ENCODE measurements at places on chromosomes 11 and 22. TPM values are rescaled to one million over a fixed set of nuclear protein-coding genes. Genes with fewer than 3 reads are reported as not detected.

PLAAT3 gene
- 39.5 TPM for polyA plus RNA-seq

DNA sequence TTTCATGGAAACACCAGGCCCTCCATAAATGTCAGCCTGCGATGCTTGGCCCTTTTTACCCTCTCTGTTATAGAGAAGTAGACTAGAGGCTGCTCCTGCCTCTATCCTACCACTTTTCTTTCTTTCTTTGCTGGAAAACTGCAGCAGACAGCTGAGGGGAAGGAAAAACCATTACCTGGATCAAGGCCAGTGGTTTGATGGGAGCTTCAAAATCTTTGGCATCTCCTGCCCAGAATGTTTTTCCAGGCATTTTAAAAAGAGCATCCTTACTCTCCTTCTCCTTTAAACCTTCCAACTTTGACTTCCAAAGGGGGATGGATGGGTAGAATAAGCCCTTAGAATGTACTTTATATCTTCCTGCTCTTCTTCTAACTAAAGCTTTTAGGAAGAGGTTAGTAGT lies 44.9 kb downstream of the EXT2 start:
- no peak for DNase-seq

DNA sequence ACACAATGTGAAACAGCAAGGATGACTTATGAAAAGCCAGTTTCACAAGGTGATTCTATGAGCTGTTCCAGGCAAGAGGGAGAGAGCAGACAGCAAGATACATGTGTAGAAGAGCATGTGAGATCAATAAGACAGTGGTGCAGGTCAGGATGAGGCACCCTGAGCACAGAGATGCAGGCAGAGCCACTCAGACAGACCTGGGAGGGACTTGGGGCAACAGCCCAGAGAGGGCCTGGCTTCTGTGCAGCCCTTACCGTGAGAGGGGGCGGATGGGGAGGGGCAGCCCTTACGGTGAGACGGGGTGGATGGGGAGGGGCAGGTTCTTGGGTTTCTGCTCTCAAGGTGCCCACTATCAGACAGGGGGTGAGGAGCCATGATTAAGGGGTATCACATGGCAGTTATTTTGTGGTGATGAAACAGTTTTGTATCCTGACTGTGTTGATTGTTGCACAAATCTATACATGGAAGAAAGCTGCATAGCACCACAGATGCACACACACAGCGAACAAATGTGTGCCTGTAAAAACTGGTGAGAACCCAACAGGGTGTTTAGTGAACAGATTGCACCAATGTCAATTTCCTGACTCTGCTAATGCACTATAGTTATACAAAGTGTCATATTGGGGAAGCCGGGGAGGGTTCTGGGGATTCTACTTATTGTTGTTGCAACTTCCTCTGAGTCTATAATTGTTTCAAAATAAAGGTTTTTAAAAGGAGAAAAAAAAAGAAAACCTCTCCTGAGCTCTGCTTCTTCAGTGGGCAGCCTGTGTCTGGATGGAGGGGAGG lies 5.2 kb upstream of the C22orf42 start:
- no peak for DNase-seq

DNA sequence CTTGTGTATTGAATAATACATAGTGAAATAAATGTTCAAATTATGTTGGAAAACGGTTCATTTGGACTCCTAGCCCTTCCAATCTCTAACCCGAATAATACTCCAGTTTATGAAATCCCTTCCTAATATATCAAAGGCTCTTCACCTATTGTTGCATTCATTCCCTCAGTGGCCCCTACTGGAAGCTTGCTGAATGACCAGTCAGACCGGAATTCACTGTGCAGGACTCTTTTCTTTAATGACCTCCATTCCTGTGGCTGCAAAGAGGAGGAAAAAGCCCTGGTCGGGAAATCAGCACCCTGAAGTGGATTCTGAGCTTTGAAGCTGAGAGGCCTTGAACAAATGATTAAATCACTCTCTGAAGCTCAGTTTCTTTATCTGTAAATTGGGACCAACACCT lies 19.1 kb upstream of the RCN1 start:
- peak; percentile 40 for DNase-seq

P2RY2 gene
- polyA plus RNA-seq, result 6.1 TPM

DNA sequence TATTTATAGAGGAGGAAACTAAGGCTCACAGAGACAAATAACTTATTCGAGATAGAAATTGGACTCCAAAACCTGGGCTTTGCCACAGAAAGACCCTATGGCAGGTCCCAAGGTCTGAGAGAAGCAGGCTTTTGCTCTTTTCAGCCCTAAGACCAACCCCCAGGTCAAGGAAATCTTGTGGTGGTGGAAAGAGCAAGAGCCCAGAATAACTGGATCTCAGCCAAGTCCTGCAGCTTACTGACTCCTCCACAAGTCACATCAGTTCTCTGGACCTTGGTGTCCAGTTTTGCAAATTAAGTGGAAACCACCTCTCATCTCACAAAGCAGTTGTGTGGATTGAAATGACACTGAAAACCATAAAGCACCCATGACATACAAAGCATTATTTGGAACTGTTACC lies 122.2 kb downstream of the C11orf58 start:
- DNase-seq, result no peak

GRCh38 chr11:65386307-65387140 lies at the start of gene FRMD8:
TSS of gene FRMD8 (plus strand) at chr11:65386637. CDS start at chr11:65387037, 400 bp downstream.
- DNase-seq, result peak; percentile 70

DNA sequence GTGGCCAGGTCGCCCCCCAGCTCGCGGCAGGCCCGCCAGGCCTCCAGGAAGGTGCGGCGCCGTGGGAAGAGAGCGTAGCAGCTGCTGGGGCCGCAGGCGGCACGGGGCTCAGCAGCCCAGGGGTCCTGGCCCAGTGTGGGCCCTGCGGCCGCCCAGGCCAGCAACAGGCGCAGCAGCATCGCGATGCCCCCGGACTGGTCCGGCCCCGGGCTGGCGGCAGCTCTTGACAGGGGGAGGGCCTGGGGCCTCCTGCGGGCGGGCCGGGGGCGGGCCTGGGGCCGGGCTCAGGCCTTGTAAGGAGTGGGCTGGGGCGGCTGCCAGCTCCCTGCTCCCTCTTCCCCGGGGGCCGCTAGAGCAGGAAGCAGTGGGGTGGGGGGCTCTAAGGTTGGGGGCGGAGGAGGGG lies at the start of gene CD248:
CD248 (minus strand) TSS at position 196 of the 403 bp plus-strand sequence; CDS start at position 179, 17 bp downstream.
- DNase-seq, result no peak

- no peak for DNase-seq
Measured at GRCh38 chr11:129458278-129458677, 82.6 kb downstream of the BARX2 start.

DNA sequence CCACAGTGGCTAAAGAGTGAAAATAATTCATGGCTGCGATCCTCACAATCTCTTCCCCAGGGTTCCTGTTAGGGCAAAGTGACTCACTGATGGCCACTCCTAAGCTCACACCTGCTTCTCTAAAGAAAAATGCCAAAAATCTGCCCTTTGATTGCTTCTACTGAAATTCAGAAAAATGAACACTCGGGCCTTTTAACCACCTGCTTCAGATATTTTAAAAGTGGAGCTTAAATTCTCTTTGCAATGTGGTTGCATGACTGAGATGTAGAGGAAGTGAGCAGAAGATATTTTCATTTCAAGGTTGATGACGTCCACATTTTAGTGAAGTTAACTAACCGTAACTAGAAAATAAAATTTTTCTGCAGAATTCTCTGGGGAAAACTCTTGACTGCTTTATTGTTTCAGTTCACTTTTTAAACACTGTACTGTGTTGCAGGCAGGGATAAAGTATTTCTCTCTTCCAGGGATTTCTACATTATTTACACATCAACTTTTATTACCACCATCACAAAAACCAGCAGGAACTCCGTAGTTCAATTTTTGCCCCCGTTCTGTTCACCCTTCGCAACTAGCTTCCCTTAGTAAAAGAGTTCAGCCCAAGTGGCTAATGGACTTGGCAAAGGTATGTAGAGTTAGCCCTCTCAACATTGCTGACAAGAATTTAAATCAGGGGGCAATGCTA lies 8.5 kb downstream of the RAB30 start:
- no peak for DNase-seq

DNA sequence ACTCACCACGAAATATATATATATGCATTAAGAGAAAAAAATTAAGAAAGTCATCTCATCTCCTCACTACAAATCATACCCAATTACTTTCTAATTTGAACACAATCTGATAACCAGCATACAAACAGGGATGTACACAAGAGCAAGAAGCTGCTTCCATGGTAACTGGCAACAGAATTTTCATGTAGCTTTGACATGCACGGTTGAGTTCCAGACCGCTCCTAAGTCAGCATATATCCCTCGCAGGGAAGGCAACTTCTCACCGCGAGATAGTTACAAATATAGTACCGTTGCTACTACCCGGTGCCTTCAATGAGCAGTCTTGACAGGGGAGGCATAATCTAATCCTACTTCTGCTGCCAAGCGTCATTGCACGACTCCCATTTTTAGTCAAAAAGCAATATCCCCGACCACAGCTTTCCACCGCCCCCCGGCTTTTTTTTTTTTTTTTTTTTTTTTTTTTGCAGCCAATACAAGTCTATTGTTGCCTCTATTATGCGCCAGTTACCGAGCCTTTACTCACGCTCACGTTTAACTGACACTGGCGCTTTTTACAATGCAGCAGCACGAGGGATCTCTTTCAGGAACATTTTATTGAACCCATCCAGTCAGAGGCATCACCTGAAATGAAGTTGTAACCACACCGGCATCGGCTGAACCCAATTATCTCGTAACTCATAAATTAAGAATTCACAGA lies 2.2 kb downstream of the CADM1 start:
- no peak for DNase-seq

CHADL gene
- not detected for polyA plus RNA-seq

DNA sequence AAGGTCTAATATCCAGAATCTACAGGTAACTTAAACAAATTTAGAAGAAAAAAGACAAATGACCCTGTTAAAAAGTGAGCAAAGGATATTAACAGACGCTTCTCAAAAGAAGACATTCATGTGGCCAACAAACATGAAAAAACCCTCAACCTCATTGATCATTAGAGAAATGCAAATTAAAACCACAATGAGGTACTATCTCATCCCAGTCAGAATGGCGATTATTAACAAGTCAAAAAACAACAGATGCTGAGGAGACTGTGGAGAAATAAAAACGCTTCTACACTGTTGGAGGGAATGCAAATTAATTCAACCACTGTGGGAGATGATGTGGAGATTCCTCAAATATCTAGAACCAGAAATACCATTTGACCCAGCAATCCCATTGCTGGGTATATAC lies 67.2 kb downstream of the SLC17A6 start:
- DNase-seq, result no peak

DNA sequence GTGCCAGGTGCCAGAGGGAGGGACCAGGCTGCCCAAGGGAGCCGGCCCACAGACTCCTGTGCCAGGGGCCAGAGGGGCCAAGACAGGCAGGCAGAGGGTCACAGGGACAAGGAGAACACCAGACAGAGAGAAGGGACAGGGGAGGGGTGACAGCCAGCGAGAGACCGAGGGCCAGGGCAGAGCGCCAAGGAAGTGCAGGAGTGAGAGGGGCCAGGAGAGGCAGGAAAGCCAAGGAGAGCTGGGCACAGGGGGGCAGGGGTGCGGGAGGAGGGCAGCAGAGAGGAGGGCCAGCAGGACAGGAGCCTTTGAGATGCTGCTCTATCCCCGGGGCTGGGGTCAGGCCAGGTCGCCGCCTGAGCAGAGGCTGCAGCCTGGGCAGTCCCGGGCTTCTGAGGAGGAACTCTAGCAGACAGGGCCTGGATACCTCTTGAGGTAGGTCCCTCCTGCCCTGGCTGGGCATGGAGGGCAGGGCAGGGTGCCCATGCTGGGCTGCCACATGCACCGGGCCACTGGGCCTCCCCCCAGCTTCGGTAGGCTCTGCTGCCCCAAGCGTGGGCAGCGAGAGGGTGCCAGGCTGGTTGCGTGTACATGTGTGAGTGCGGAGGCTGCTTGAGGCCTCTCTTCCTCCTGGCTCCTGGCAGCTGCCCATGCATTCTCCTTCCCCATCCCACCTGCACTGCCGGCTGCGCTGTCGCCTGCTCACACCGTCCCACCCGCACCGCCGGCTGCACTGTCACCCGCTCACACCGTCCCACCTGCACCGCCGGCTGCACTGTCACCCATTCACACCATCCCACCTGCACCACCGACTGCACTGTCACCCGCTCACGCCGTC lies 12.2 kb downstream of the LSP1 start:
- DNase-seq, result no peak

SGSM1 gene
- 0.50 TPM for polyA plus RNA-seq

DNA sequence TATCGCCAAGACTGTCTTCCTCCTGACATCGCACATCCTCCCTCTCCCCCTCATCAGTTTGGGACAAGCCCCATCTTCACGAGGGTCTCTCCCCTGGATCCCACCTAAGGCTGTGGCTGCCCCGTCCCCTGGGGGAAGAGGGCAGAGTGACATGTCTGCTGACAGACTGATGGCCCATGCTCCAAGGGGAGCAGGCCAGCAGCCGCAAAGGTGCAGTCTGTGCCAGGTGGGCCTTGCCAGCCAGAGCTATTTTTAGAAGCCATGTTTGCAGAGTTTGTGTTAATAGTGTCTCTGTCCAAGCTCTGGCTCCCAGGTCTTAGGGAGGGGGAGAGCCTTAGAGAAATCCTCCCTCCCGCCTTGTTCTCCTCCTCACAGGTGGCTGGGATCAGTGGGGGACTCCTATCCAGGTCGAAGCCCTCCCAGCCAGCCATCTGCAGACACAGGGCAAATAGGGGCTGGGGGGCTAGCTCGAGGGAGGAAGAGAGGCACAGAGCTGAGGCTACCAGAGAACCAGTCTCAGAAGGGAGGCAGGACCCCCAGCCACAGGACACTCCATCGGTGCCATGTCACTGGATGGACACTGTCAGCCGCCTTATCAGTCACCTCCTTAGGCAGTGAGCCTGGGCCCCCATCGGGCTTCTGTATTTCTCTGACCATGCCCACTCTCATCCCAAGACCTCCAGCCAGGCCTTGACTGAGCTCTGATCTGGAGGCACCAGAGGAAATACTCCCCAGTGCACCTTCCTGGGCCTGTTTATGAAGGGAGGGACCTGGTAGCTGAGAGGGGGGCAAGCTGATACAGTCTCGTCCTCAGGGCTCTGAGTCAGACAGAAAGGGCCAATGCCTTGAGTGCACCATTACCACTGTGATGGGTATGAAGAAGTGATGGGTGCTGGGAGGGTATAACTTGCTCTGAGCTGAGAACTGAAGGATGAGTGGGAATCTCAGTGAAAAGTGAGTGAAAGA lies 49.3 kb downstream of the CHRDL2 start:
- DNase-seq, result no peak

DNA sequence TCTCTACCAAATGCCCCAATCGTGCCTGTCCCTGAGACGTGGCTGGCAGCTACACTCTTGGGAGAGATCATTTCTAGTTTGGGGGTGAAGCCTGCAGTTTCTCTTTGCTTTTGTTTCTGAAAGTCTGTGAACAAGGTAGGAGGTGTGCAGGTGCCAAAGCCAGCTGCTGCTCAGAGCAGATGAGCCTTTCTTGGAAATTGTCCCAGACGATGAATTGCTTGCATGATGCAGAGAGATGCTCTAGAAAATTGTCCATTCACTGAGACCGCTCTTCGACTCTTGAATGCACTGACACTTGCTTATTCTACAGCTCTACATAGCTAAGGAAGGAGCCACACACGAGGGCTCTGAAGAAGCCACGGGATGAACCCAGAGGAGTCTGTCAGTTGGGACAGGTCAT lies 225.6 kb upstream of the E2F8 start:
- DNase-seq, result no peak

DNA sequence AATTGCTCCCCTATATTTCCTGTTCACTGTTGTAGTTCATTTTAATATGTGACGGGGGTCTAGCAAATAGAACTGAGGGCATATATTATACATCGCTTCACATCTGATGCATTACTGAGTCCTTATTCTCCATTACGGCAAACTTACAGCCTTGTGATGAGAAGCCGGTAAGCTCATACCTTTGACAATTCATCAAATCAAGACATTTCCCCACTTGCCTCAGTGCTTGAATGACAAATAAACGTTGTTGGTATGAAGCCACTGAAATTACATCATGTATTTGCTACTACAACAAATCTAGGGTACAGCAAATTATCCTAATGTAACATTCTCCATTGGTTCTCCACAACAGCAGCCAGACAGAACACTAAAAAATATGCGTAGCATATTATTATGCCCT lies 1999.8 kb downstream of the LRRC4C start:
- DNase-seq, result no peak

Measured in A549 (cell line).